ENCODE measurements at places on chromosomes 2 and 18.

DNA sequence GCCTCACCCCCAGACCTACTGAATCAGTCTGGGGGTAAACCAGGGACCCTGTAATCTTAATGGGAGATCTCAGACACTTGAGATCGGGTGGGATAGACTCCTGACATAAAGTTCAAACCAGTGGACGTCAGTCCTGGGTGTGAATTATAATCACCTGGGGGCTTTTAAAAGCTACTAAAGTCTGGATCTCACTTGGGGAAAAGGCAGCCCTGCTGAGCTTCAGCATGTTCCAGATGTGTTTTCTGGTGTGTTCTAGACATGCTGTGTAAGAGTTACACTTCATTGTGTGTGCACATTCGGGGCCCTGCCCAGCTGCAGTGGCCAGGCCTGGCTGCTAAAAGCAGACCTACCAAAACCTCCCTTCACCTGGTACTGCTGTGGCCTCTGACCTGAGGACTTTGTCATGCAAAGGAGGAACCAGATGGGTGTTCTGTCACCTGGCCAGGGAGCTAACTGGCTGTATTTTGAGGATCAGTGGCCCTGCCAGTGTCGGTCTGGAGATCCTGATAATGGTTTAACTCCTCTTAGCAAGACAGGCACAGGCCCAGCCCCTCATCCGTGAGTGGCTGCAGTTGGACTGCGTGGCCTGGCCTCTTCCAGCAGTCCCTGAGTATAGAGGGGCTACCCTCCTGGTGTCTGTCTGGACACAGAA lies 10.6 kb downstream of the RRM2 start:
- no peak for DNase-seq

GRCh38 chr2:155574941-155575340 lies 757.6 kb downstream of the NR4A2 start:
- DNase-seq: no peak

DNA sequence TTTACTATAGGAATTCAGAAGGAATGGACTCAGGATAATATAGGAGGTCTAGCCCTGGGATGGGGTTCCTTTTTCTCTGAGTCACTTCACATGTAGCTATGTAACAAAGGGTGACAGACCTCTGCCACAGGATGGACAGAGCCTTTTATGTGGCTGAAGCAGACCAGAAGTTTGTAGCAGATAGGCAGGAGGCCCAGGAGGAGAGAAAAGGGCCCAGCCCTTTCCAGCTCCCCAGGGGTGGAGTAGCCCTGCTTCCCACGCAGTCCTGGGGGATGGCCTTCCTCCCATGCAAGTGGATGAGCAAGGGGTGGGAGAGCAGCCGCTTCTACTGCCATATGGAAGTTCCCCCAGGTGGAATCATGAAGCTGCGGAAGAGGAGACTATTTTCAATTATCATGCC lies 40.3 kb downstream of the ARMC9 start:
- DNase-seq: no peak

- no peak for DNase-seq
Observed at GRCh38 chr2:232883116-232883721, 13.2 kb downstream of the SNORC start.

- DNase-seq: peak; percentile 73
Observed at GRCh38 chr2:65666156-65666725, 233.8 kb upstream of the SPRED2 start.

GRCh38 chr2:192161656-192162290 lies 33.0 kb downstream of the TMEFF2 start:
- DNase-seq: no peak

DNA sequence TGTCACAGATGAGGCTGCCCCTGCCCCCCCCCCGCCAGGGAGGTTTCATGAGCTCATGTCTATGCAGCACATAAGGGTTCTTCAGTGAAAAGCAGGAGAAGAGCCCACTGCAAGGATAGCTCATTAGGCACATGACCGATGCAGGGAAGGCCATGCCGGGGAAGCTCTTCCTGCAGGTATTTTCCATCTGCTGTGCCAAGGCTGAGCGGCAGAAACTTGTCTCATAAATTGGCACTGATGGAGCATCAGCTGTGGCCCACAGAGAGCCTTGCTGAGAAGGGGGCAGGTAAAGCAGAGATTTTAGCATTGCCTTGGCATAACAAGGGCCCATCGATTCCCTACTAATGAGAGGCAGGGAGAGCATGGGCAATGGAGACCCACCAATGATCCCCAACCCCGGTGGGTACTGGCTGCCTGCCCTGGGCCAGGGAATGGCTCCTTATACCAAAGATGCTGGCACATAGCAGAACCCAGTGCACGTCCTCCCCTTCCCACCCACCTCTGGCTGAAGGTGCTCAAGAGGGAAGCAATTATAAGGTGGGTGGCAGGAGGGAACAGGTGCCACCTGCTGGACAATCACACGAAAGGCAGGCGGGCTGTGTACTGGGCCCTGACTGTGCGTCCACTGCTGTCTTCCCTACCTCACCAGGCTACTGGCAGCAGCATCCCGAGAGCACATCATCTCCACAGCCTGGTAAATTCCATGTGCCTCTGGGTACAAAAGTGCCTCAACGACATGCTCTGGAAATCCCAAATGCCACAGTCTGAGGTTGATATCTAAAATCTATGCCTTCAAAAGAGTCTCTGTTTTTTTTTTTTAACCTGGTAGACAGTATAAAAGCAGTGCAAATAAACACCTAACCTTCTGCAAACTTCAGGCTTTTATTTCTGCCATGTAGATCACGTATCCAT lies 41.4 kb downstream of the STEAP3 start:
- peak; percentile 41 for DNase-seq

- DNase-seq: no peak
Observed at GRCh38 chr2:229622495-229623355, 91.6 kb downstream of the DNER start.

DNA sequence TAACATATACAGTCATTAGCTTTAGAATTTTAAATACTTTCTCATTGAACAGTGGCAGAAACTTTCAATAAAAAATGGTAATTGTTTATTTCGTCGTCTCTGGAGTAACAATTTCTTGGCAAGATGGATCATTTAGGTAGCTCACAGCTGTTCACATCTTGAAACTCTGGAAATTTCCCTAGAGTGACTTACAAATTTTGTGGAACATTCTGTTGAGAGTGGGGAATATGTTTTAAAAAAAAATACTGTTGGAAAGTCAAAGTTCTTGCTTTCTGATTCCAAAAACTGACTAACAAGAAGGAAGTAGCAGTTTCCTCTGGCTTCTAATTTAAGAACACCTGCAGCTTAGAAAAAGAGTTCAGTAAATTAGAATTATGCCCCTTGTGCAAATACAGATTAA lies 11.2 kb upstream of the CALCRL start:
- DNase-seq: no peak

DNA sequence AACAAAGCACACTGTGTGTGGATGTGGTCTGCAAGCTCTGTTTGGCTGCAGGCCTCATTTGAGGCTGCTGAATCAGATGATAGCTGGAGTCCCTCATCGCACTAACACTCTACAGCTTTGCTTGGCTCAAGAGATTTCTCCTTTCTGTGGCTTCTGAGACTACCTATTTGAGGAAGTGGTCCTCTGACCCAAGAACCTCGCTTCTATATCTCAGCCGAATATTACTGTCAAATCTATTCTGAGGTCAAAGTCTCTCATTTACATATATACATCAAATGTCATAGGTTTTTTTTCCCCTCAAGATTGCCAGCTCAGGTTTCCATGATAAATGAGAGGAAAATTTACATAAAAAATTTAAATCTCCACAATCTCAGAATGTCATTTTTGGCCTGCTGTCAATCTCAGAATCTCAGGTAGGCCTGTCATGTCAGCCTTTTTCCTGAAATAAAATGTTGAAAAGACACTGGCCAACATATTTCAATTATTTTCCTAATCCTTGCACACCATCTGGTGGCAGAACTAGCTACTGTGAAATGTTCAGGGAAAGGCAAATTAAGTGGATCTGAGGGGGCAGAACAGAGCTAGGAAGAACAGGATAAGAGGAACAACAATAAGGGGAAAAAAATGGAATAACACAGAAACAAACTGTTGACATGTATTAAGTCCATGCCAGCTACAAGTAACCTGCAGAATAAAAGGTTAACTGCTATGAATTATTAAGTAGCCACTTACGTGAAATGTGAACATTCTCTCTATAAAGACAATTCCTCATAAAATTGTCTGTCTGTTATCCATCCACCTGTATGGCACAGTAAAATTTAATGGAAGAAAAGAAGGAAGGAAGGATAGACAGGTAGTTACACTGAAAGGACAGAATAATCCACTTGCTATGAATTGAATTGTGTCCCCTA lies 39.3 kb downstream of the AP1S3 start:
- peak; percentile 41 for DNase-seq

DNA sequence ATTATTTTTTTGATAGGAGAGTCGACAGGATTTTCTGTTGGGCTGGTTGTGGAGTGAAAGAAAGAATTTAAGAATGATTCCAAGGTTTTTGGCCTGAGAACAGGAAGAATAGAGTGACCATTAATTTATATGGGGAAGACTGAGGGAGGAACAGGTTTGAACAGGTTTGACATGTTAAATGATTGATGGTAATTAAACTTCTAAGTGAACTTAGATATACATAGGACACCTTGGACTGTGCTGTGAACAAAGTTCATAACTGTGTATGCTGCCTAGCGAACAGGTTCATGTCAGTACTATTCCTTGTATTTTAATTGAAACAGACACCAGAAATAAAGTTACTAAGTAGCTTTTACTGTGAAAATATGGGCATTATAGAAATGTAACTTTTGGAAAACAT lies 212.0 kb downstream of the SPAG16 start:
- no peak for DNase-seq

- no peak for DNase-seq
Observed at GRCh38 chr18:37381554-37381953, 184.0 kb downstream of the CELF4 start.

- DNase-seq: no peak
Observed at GRCh38 chr2:88955607-88956006, 264.1 kb downstream of the RPIA start.

GRCh38 chr2:99468155-99468554 lies 21.7 kb downstream of the REV1 start:
- DNase-seq: no peak
